Tibial artery (tissue), 4 donors: ENCODE measurements at places on chromosomes 7 and 10.

DNA sequence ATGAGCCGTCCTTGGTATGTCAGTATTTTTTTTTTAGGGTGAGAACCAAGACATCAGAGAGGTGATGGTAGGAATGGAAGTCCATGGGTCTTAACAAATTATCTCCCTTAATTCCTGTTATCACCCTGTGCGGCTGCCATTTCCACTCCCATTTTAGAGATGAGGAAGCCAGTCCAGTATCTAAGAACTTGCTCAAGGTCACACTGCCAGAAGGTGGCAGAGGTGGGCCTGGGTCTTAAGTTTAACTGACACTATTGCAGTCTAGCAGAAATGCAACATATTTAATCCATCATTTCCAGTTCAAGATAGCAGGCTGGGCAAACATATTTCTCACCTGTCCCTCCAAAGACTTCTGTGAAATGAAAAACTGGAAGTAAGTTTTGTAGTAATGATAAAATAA lies 108.3 kb downstream of the GLI3 start:
- H3K4me1 ChIP-seq: no peaks in the 10 kb centered on the region
- no peaks in the 10 kb centered on the region for H3K27me3 ChIP-seq
- H3K4me3 ChIP-seq: no peak overlapping the region
- no peaks in the 10 kb centered on the region for H3K36me3 ChIP-seq

GRCh38 chr7:11831156-11831735 lies 752 bp downstream of the THSD7A start:
- H3K36me3 ChIP-seq: no peaks in the 10 kb centered on the region
- H3K27me3 ChIP-seq: no peaks in the 10 kb centered on the region
- H3K4me3 ChIP-seq: peak overlapping the region; percentile 42
- peaks cover 14% of the 10 kb centered on the region for H3K4me1 ChIP-seq

DNA sequence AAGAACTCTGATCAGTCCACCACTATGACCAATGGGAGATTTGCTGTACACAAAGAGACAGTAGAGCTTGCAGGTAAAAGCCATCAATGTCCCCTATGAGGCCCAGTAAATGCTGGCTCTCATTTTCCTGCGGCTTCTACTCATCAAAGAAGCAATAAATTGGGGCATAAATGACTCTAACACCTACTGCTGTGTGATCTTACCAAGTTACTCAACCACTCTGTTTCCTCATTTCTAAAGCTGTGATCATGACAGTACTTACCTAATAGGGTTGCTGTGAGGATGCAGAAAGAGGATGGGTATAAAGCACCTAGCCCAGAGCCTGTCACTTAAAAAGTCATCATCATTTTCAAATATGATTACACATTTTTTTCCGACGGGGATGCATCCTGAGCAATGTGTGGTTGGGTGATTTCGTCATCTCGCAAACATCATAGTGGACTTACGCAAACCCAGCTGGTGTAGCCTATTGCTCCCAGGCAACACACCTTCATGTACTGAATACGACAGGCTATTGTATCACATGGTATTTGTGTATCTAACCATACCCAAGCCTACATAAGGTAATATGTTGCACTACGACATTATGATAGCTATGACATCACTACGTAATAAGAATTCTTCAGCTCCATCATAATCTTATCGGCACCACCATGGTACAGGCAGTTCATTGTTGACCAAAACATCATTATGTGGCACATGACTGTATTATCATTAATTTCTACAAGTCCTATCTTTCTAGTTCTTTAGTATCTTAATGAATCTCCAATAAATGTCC lies 7.1 kb upstream of the MGMT start:
- DNase-seq: no peak
- H3K4me3 ChIP-seq: no peak overlapping the region
- H3K4me1 ChIP-seq: no peaks in the 10 kb centered on the region
- no peaks in the 10 kb centered on the region for H3K27me3 ChIP-seq
- no peaks in the 10 kb centered on the region for H3K36me3 ChIP-seq

GRCh38 chr10:21810582-21811244 lies 192.8 kb downstream of the DNAJC1 start:
- H3K27me3 ChIP-seq: no peaks in the 10 kb centered on the region
- H3K4me3 ChIP-seq: no peak overlapping the region
- no peaks in the 10 kb centered on the region for H3K4me1 ChIP-seq
- no peak overlapping the region for H3K27ac ChIP-seq
- DNase-seq: no peak
- peaks cover 8% of the 10 kb centered on the region for H3K36me3 ChIP-seq

- H3K27ac ChIP-seq: no peak overlapping the region
- no peaks in the 10 kb centered on the region for H3K36me3 ChIP-seq
- no peak overlapping the region for H3K4me3 ChIP-seq
- H3K4me1 ChIP-seq: no peaks in the 10 kb centered on the region
- no peaks in the 10 kb centered on the region for H3K27me3 ChIP-seq
Measured at GRCh38 chr10:116961406-116962251, 43.4 kb downstream of the SHTN1 start.

GRCh38 chr10:88858491-88858890 lies 6.8 kb upstream of the ANKRD22 start:
- no peak overlapping the region for H3K4me3 ChIP-seq
- no peaks in the 10 kb centered on the region for H3K36me3 ChIP-seq
- DNase-seq: no peak
- H3K27me3 ChIP-seq: no peaks in the 10 kb centered on the region

DNA sequence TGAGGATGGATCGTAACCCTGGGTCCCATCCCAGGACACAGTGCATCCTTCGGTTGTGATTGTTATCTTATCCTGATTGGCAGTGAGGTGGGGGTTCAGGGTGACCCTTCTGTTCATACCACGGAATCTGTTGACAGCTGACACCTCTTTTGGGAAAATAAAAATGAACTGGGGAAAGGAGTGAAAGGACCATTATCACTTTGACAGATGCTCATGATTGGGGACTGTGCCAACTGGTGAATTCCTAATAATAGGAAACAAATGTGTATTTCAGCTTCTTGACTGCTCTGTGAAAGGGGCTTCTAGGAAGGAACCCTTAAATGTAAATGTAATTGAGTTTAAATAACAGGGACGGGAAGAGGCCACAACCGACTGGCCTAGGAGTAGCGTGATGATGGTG lies 65.4 kb downstream of the CELF2 start:
- H3K36me3 ChIP-seq: no peaks in the 10 kb centered on the region
- H3K27me3 ChIP-seq: no peaks in the 10 kb centered on the region
- H3K4me3 ChIP-seq: no peak overlapping the region
- peaks cover 18% of the 10 kb centered on the region for H3K4me1 ChIP-seq
- no peak for DNase-seq

- DNase-seq: no peak
- H3K27ac ChIP-seq: no peak overlapping the region
- H3K4me3 ChIP-seq: no peak overlapping the region
- no peaks in the 10 kb centered on the region for H3K4me1 ChIP-seq
Measured at GRCh38 chr7:117993377-117994003, 120.2 kb upstream of the CTTNBP2 start.

- no peaks in the 10 kb centered on the region for H3K4me1 ChIP-seq
- H3K27ac ChIP-seq: peak overlapping the region; percentile 86
- peaks cover 5% of the 10 kb centered on the region for H3K36me3 ChIP-seq
Measured at GRCh38 chr10:29646238-29646902, 11.6 kb upstream of the SVIL start.

DNA sequence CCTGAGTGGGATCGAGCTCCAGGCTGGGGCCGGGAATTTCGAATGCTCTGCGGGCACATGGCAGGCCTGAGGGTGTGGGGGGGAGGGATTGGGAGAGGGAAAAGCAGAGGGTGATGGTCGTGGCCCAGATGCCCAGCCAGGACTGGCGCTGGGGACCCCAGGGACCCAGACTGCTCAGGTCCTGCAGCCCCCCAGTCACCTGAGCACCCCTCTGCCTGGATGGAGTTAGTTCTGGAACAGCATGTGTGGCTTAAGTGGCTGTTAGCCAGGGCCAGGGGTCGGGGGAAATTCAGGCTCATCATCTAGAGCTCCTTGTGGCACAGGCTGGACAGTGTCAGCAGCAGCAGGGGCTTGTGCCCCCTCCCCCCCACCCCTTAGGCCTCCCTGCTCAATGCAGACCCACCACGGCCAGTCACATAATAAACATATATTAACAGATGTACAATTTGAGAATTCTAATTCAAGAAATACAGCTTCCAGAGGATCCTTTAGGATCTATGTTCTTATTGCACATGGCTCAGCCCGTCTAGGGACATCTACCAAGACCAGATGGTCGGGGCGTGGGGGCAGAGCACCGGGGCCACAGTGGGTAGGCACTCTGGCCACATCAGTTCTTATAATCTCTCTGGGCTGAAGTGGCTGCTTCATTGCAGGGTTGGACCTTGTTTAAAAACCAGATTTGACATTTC lies 22.2 kb downstream of the DNAJB12 start:
- H3K27ac ChIP-seq: peak overlapping the region; percentile 83
- peaks cover 87% of the 10 kb centered on the region for H3K4me1 ChIP-seq
- no peak for DNase-seq
- H3K36me3 ChIP-seq: peaks cover 11% of the 10 kb centered on the region

DNA sequence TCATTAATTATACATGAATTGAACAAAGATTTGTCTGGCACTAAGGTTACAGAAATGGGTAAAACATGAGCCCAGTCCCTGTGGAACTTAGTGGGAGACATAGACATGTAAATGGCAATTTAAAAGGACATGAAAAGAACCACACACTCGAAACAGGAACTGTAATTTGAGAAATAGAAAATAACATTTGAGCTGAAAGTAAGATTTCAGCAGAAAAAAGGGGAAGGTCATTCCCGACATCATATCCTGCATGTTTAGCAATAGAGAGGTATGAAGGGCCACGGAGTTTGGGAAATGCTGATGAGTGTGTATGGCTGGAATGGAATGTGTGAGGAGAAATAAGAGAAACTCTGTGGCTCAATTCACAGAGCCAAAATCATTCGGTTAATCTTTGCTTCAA lies 175.4 kb upstream of the AHR start:
- no peaks in the 10 kb centered on the region for H3K4me1 ChIP-seq
- no peak for DNase-seq
- no peak overlapping the region for H3K27ac ChIP-seq
- no peak overlapping the region for H3K4me3 ChIP-seq
- H3K36me3 ChIP-seq: no peaks in the 10 kb centered on the region

DNA sequence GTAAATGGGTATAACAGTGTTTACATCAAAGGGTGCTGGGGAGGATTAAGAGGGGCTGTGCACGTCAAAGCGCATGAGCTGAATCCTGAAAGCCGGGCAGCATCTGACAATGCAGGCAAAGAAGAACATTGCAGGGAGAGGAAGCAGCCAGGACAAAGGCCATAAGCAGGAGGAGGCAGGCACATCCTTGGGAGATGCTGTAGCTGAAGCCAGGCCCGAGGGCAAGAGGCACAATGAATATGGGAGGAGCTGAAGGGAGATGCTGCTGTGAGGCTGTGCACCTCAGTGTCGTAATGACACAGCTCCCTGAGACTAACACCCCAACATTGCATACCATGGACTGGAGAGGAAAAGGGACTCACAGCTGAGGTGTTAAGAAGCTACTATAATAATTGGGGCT lies 129.2 kb downstream of the BTAF1 start:
- H3K4me3 ChIP-seq: no peak overlapping the region
- no peaks in the 10 kb centered on the region for H3K4me1 ChIP-seq
- H3K36me3 ChIP-seq: peaks cover 32% of the 10 kb centered on the region
- DNase-seq: no peak
- H3K27me3 ChIP-seq: no peaks in the 10 kb centered on the region
- no peak overlapping the region for H3K27ac ChIP-seq

DNA sequence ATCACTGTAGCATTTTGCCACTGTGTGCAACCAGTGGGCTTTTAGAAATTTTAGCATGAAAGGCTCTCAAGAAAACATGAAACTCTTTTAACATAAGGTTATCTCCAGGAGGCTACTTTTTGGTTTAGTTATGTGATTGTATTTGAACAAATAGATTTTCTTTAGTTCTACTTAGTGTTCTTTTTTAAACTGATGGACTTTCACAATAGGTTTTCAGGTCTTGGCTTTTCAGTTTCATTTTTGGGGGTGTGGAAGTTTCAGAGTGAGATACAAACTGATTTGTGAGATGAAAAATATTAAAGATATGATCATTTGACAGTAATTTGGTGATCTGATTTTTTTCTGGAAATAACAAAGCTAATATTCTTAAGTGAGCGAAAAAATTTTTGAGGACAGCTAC lies 344.1 kb downstream of the PHF14 start:
- H3K36me3 ChIP-seq: no peaks in the 10 kb centered on the region
- no peak overlapping the region for H3K27ac ChIP-seq
- H3K4me1 ChIP-seq: no peaks in the 10 kb centered on the region
- H3K4me3 ChIP-seq: no peak overlapping the region

GRCh38 chr10:100065084-100065660 lies 16.5 kb downstream of the CPN1 start:
- no peak for DNase-seq
- H3K36me3 ChIP-seq: no peaks in the 10 kb centered on the region
- no peak overlapping the region for H3K27ac ChIP-seq
- no peaks in the 10 kb centered on the region for H3K4me1 ChIP-seq

GRCh38 chr10:33749790-33750189 lies 415.3 kb upstream of the NRP1 start:
- H3K36me3 ChIP-seq: no peaks in the 10 kb centered on the region
- no peak overlapping the region for H3K27ac ChIP-seq
- DNase-seq: no peak
- no peak overlapping the region for H3K4me3 ChIP-seq

- peak within 1 kb of the TSS; percentile 81 for H3K27ac ChIP-seq
- H3K4me1 ChIP-seq: peaks cover 35% of the 10 kb centered on the region
- H3K4me3 ChIP-seq: peak within 1 kb of the TSS; percentile 71
Measured at GRCh38 chr10:59709395-59710125, at the start of gene SLC16A9. Gene SLC16A9 (minus strand): TSS chr10:59709850. CDS start chr10:59684291, 25,559 bp downstream.
